ENCODE measurements at places on chromosomes 1 and 21.

- DNase-seq = no peak
Measured at GRCh38 chr1:21586846-21587601, 77.8 kb downstream of the ALPL start.

GRCh38 chr1:229227298-229227919 is 43.5 kb upstream of the RAB4A start:
- peak; percentile 78 for DNase-seq

- no peak for DNase-seq
Measured at GRCh38 chr1:64161357-64161941, 42.0 kb upstream of the UBE2U start.

GRCh38 chr1:89863165-89863830 is 42.5 kb downstream of the LRRC8D start:
- no peak for DNase-seq

- no peak for DNase-seq
Measured at GRCh38 chr1:52825868-52826267, 16.7 kb upstream of the ZYG11A start.

DNA sequence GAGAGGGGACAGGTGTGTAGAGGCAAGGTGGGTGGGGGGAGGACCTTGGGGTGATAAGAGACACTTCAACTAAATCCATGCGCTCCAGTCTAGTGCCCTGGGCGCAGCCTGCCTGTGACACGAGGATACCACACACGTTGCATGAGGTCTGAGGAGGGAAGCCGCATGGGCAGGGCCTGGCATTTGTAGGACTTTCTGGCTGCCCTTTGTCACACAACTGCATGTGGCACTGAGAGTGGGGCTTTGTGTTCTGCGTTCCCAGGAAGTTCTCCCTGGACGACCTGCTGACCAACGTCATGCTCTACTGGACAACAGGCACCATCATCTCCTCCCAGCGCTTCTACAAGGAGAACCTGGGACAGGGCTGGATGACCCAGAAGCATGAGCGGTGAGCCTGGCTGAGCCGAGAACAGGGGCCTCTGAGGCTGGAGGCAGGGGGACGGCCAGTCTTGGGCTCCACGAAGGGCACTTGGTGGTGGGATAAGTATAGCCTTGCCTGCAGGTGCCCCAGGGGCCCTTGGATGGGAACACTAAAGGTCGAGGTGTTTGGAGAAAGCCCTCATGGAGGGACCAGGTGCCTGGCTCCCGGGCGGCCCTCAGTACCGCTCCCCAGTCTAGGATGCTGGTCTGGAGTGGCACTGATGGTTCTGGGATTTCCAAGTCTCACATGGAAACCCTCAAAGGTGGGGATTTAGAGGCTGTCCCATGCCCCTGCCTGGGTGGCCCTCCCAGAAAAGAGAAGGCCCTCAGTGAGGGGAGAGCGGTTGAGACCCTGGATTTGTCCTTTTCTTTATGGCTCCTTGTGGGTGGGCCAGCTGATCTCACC is 34.5 kb downstream of the EPHX1 start:
- DNase-seq = no peak

- DNase-seq = no peak
Measured at GRCh38 chr1:212070720-212071302, 35.3 kb downstream of the DTL start.

- no peak for DNase-seq
Measured at GRCh38 chr1:33792651-33793050, 71.2 kb upstream of the HMGB4 start.

- no peak for DNase-seq
Measured at GRCh38 chr1:61404597-61405376, 320.2 kb downstream of the TM2D1 start.

- no peak for DNase-seq
Measured at GRCh38 chr1:23628951-23629387, 62.6 kb upstream of the RPL11 start.

GRCh38 chr21:35119501-35120047 is 70.5 kb upstream of the RUNX1 start:
- DNase-seq = no peak
